ENCODE measurements at places on chromosomes 2 and 18.

GRCh38 chr2:71749671-71750101 is 296.3 kb downstream of the DYSF start:
- no peak for DNase-seq

DNA sequence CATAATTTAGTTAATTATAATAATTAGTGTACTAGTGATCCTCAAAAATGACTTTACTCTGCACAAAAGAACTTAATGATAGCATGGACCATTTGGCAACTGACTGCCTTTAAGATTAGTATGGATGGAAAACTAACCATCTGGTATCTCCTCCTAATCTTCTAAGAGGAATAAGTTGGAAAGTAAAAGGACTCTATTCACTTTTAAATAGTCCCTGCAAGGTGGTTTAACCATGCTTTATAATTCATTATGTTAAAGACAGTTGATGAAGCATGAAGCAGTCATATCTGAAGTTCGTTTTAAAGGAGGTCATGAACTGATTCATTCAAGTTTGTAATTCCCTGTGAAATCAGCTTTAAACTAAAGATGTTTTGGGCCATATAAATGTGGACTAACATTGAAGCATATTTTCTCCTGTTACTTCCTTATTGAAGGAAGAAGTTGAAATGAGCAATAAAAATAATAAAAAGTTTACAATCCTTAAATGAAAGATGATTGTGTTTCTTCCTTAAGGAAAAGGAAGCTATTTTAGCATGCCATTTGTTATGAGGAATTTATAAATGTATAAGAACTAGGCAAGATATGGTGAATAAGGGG is 446.0 kb downstream of the XIRP2 start:
- no peak for DNase-seq

GRCh38 chr18:48036641-48037421 is 106.4 kb upstream of the SMAD2 start:
- no peak for DNase-seq

GRCh38 chr2:239309398-239310245 is 91.2 kb downstream of the HDAC4 start:
- no peak for DNase-seq

DNA sequence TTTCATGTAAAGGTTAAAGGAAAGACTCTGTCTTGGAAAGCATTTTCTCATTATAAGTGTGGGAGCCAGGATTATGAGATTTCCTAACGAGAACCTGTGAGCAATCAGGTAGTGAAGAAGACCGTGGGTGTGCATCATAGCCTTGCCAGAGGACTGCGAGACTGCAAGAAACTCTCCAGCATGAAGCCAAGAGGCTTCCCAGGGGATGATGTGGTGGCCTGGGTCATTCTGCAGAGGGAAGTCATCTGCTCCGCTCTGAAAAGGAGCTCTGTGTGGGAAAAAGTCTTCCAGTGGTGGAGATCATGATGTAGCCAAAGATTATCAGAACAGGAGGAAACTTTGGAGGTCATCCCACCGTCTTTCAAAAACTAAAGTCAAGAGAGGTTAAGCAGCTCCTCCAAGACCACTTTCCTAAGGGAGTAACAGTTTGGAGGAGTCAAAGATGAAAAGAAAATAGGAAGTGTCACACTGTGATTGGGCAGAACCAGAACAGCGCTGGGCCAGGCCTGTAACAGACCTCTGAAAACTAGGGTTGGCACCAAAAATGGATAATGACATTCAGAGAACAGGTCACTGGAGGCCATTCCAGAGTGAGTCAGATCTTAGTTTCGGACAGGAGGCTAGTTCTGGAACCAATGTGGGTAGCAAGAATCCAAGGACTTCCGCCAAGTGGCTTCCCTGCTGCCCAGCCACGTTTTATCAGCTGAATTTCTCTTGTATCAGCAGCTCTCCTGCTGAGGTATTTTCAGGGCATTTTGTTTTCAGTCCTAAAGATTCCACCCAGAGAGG is 113.0 kb downstream of the LRATD1 start:
- no peak for DNase-seq

GRCh38 chr2:101770726-101771125 is 73.2 kb downstream of the MAP4K4 start:
- peak; percentile 33 for DNase-seq

DNA sequence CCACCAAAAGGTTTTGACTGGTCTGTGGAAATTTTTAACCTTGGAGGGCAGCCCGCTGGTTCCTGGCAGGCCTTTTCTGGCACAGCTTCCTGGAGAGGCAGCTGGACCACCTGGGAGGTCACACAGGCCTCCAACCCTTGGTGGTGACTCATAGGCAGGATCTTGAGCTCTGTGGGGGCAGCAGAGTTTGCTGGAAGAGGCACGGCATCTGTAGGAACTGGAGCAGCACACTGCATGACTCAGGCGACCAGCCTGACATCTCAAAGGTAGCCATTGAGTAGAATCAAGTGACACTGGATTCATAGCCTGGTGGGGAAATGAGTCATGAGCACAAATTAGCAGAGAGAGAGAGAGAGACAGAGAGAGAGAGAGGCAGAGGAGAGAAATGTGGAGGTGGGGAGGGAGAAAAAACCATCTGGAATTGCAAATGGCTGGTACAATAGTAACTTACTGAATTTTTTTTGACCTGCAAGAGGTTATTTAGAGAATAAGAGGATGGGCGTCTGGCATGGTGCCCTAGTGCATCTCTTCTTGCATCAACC is 57.4 kb downstream of the TRPM8 start:
- no peak for DNase-seq

DNA sequence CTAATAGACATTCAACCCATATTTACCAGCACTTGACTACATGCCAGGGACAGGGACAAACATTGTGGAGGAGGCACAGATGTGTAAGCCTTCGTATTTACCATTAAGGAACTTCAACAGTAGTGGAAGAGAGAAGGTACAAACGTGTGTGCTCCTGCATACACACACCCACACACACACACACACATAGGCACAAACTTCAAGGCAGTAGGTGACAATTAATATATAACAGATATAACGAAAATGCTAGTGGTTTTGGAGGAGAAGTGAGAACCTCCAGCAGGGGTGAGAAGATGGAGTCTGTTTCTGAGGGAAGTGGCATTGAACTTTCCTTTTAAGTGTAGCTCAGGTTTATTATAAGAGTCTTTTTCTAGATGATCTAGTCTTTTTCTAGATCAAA is 231.1 kb downstream of the SETBP1 start:
- no peak for DNase-seq

- DNase-seq = no peak
Measured at GRCh38 chr2:9647884-9648283, 17.1 kb upstream of the YWHAQ start.

DNA sequence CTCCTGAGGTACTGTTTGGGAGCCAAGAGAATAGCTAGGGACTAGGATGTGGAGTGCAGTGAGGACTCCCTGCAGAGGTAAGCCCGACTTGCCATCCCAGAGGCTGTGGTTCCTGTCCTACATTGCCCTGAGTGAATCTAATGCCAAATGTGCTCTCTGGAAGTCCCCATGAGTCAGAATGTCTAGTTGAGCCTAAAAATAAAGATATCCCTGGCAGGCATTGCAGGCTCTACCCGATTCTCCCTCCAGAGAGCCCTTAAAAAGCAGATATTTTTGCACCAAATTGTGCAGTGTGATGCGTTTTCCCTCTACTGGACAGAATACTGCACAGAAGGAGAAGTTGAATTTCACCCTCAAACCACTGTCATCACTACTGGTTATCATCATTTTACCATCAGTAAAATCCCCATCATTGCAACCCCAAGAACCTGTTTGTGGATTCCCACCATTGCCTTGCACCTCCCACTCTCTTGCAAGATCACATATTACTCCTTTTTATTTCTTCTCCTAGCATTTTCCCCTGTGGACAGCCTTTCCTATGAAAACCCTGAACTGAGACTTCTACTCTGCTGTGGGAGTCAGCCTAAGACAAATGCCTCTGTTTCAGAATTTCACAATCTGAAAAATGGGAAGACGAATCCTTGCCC is 98.0 kb downstream of the MARCHF4 start:
- no peak for DNase-seq

DNA sequence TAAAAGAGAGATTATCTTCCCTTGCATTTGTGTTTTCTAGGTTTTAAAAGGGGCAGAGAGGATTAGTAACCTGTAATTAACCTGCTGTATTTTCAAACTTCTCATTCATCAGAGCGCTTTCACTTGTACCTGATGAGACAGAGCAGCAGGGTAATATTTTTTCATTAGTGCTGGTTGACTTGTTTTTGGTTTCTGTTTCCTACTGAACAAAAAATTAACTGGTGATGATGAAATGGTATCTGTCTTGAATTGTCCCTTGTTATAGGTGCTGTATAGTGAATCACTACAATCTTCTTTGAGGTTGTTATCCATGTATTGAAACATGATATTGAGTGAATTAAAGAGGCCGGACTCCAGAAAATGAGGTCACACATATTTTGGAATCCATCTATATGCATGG is 37.9 kb downstream of the CDH20 start:
- DNase-seq = no peak

DNA sequence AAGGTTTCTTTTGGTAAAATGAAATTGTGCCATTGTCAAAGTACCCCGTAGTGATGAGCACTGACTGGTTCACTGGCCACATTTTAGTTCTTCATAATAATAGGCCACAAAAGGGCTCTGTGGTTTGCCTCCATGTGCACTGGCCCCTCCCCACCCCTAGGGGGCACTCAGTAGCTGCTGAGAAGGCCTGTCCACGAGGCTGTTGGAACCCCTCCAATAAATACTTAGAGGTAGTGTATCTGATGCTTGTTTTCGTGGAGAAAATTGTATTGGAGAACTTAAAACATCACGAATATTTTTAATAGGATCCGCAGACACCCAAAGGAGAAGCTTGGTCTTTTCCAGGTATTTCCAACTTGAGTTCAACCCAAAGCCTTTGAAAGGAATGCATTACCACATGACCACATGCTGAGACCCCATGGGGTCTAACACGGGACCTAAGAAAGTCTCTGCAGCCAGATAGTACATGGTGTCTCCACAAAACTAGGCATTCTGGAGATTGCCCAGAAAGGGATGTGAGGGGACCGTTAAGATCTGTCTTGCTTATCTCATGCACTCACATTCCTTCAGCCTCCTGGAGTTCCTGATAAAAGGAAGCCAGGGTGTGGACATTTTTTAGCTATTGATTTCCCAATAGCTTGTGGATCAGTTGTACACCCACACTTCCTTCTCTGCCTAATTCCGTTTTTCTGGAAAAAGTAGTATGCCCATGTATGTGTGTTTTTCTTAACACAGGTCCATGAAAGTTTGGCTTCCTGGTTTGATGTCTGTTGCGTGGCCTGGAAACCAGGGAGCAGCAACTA is 28.5 kb upstream of the NOSTRIN start:
- peak; percentile 9 for DNase-seq

- DNase-seq = no peak
Measured at GRCh38 chr2:129376426-129377077, 602.9 kb upstream of the RAB6C start.

- DNase-seq = no peak
Measured at GRCh38 chr2:3563521-3563976, 5.4 kb upstream of the RNASEH1 start.

DNA sequence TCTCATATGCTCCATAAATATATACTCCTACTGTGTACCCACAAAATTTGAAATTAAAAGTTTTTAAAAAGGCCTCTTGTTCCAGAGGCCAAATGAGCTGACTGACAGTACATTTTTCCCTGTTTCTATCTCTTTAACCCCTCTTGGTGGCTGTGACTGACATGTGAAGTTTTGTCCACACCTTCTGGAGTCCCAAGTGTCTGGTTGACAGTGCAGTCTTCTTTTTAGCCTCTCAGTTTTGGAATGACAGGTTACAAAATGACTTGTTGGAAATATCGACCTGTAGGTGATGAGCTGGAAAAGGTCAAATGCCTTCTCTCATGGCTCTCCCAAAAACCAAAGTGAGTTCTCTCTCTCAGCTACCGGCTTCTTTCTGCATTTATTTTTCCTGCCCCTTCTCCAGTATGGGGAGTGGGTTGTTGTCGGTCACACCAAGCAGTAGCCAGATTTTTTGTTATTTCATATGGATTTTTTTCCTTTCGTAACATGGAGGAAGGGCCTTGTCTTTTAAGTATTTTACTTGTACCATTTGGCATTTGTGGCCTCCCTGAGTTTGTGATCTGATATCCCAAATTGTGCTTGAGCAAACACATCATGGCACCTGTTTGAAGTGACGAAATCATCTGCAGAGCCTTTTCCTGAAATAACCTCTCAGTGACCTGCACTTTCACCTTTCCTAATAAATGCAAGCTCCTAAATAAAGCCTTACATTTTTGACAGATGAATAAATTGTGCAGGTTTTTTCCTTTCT is 143.9 kb downstream of the ESCO1 start:
- no peak for DNase-seq

DNA sequence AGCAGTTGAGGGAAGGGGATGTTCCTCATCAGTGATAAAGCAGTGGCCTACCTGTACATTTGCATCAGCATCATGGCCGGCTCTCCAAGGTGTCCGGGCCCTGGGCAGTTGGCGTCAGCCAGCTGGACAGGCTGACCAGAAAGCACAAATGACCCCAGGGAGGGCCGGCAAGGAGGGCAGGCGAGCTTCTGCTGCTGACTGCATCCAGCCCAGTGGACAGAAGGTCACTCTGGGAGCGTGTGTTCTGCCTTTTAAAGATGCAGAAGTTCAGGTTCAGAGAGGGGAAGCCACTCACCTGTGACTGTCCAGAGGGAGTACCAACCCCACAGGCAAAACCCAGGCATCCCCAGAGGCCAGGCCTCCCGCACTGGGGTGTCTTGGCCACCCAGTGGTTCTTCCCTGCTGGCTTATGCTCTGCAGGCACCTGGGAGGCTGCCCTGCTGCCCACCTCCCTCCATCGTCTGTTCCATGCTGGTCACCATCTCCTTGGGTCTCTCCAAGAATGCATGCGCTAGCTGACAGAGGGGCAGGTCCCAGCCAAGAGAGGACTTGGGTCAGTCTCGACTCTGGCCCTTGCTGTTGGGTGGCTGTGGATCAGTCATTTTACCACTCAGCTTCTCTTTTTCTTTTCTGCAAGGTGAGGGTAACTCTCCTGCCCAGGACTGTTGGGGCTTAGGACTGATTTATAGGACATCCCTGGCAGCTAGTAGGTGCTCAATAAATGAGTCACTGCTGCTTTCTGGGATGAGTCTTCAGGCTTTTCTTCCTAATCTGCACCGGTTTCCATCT is 89.9 kb downstream of the INHBB start:
- no peak for DNase-seq

DNA sequence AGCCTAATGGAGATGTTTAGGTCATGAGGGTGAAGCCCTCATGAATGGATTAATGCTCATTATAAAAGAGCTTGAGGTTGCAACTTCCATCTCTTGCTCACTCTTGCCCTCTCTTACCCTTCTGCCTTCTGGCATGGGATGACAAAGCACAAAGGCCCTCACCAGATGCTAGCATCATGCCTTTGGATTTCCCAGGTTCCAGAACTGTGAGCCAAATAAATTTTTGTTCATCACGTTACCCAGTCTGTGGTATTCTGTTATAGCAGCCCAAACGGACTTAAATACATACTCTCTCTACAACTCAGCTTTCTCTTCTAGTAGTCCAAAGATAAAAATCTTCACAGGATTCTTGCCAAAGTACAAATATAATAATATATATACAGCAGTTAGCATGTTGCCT is 75.8 kb downstream of the LNPK start:
- DNase-seq = no peak

GRCh38 chr18:38695559-38696280 is 1130.1 kb upstream of the CELF4 start:
- DNase-seq = no peak

Measured in CD4-positive, alpha-beta T cell treated with Interleukin-1 beta for 1 hour (primary cell).